ENCODE measurements at places on chromosomes 3 and 15.

DNA sequence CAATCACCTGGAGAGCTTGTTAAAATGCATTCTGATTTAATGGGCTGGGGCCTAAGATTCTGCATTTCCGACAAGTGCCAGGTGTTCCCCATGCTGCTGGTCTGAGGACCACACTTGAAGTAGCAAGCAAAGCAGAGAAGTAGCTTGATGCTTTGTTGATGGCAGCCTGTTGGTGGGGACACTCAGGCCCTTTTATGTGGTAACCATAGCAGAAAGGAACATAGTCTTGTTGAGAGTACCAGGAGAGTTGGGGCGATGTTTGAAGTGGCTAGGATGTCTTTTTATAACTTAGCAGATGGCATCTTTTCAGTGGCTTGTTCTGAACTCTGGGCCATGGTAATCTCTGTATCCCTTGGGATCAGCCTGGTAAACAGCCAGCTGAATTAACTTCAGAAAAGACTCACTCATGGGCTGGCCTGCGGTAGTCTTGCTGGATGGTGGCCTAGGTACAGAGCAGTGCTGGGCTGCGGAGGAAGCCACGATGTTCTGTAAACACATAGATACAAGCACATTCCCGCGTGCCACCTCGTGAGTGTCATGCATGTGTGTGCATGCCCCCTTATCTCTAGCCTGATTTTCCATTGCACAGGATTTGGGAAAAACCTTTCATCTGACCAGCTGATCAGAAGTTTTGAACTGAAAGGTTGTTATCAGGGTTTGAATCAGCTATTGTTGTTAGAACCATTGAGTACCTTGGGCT, 292.4 kb upstream of the LRRFIP2 start:
- no peak for DNase-seq

DNA sequence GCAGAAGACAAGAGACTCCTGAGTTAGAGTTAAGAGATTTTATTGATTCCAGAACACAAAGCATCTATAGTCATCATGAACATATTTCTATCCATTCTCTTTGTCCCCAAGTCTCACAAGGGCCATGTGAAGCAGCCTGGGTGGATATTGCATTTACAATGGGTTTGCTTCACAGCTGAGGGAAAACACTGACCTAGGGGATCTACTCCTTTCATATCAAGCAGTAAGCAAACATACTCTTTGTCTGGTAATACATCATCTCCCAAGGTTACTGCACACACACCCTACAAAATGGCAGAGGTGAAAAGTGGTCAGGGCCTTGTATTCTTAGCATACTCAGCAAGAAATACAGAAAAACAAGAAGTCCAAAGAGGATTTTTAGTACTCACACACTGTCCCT, 267.7 kb upstream of the BCHE start:
- no peak for DNase-seq

- no peak for DNase-seq
Measured at GRCh38 chr15:44918136-44918535, 38.4 kb upstream of the TERB2 start.

DNA sequence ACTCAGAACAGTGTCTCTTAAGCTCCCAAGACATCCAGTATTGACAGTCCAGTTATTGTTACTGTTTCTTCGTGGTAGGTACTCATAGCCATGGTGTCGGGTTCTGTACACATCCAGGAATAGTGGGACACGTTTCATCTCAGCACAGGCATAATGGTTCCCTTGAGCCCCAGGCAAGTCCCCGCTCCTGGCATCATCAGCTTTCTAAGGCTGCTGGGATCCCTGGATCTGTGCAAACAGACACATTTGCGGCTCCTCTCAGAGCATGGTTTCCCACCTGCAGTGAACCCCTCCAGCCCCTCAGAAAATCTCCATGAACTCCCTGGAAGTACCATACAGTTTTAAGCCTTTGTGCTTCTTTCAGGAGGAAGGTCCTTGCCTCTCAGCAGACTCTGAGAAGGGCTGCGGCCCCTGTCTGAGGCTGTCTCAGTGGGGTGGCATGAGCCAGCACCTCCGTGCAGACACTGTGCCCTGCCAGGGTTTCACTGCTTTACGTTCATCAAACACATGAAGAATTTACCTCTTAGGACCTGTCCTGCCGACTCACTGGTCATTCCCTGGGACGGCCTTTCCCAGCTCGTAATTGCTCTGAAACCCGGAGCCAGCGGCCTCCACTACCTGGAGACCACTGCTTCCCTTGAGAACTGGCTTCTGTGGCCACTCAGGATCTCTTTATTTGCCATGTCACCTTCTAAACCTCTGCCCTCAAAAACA, 124.9 kb downstream of the LRRK1 start:
- DNase-seq = no peak

DNA sequence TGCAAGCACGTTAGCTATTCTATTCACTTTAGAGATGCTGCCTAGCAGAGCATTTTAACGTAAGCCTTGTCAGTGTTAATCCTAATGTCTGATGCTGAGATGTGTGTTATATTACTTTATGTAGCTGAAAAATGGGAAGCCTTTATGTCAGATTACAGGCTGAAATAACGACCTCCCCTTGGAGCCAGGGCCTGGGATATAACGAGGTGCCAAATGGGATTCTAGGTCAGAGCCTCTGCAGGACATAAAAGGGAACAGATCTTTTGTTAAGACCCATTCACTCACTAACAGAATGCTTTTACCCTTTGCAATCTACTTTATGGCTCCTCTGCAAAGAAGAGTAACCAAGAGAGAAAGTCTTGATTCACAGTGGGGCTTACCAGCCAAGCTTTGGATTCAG, 815.5 kb upstream of the CFAP20DC start:
- no peak for DNase-seq

- DNase-seq = no peak
Measured at GRCh38 chr3:7205962-7206361, 345.0 kb downstream of the GRM7 start.

GRCh38 chr3:29370476-29371420, 89.9 kb downstream of the RBMS3 start:
- DNase-seq = no peak

DNA sequence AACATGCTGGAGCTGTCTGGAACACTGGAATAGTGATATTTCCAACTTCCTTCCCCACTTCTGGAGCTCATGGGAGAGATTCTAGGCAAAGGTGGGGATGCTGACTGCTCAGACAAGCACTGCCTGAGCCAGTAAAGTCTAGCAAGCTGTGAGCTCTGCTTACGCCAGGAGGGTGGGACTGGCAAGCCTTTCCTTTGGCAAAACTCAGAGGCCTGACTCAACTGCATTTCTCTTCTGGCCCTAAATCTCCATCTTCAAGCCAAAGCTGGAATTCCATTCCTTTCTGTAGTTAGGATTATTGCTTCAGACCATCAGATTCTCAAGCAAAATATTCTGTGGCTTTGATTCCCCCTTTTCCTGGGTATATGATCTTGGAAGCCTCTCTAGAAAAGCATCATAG, 20.3 kb upstream of the EPB42 start:
- no peak for DNase-seq

DNA sequence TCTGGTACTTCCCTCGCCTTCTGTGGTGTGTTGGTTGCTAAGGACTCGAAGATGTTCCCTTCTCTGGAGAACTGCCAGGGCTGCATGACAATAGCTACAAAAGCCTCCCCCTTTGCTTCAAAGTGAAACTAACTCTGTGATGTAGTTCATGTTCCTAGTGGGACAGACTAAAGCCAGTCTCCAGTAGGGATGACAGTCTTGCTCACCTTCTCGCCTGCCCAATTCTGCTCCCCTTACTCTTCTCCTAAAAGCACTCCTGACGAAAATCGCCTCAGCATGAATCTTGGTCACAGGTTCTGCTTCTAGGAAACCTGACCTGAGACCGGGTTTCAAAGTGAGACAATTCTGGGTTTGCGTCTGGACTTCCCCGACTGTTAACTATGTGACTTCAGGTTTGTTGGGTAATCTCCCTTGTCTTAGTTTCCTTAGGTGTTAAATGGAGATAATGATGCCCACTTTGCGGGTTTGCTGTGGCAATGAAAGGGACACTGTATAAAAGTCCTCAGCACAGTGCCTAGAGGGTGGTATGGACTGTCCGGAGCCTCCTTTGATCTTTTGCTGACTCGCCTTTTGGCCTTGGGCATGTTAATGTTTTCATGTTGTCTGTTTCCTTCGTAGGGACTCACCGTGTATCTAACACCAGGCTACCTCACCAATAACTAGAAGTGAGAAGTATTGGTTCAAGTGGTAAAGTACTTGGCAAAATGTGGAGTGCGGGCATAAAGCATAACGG, 24.9 kb upstream of the THRB start:
- DNase-seq = no peak

- DNase-seq = no peak
Measured at GRCh38 chr15:39558421-39558820, 22.5 kb upstream of the THBS1 start.

DNA sequence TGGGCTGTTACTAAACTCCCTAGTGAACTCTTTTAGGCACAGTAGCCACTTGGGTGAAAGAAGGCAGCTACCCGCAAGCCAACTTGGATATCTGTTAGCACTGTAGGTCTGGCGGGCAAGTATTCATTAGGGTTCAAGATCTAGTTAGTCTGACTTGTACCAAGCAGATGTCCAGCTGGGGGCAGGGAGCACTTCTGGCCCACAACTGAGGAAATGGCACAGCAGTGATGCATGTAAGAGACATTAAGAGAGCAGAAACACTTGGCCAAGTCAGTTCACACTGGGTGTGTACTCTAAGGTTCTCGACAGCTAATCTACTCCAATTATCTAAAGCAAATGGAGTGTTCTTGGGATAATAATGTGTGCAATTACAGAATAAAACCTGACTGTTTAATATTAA, 131.7 kb downstream of the CTNNB1 start:
- DNase-seq = no peak

DNA sequence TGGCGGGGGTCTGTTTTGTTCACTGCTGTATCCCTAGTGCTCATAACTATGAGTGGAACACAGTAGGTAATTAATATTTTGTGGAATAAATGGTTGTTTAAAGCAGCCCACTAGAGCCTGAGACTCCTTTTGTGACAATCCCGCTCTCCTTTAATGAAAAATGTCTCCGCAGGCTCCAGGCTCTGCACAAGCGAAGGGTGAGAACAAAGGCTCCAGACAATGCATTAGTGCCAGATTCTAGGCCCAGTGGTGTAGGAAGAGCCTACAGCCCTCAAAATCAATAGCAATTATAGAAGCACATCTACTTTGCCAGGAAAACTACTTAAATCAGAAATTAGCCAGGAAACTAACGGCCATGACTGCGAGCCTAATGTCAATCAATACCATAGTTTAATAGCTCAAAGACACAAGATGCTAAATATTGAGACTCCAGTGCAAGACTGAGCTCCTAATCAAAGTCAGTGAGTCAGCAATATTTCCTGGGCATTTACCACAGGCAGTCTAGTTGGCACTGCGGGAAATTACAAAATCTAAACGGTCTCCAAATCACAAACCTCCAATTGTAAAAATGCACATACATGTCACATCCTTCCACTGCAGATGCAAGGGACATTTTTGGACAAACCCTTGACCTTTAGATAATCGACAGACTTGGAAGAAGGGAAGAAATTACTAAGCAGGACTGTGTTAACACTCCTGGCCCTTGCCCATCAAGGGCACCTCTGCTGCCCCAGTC, 2.3 kb downstream of the ANXA2 start:
- no peak for DNase-seq

Measured in nephron progenitor cell (in vitro differentiated cells).